Activated CD4-positive, alpha-beta memory T cell treated with anti-CD3 and anti-CD28 coated beads, Interleukin-2, amount 10 ng/mL, durations not matched to agents 7 days and 5 days (primary cell): ENCODE measurements at places on chromosomes 2 and 18. TPM values are rescaled to one million over a fixed set of nuclear protein-coding genes. Genes with fewer than 3 reads are reported as not detected.

Gene AGXT
- total RNA-seq = not detected

Gene CAPN14
- 0.35 TPM for total RNA-seq

Gene PLEKHH2
- total RNA-seq = 0.48 TPM

Gene BOLL
- total RNA-seq = not detected

Gene TSN
- 56.7 TPM for total RNA-seq

Gene MRO
- not detected for total RNA-seq

Gene LRRC30
- total RNA-seq = not detected

Gene DLGAP1
- 0.53 TPM for total RNA-seq

Gene SEC11C
- total RNA-seq = 129 TPM

- DNase-seq = no peak
These were observed 52.1 kb downstream of the PIKFYVE start for GRCh38 chr2:208318127-208318526.

DNA sequence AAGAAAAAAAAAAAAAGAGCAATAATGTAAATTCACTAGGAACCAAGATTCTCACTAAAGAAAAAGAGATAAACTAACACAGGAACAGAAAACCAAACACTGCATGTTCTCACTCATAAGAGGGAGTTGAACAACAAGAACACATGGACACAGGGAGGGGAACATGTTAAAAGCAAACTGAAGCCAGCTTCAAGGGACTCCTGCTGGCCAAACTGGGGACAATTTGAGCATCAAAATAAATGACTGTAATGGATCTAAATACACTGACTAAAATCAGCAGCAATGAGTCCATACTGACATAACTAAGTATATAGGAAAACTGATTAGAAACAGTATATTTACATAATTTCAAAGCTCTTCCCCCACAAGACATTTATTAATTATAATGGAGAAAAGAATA lies 73.0 kb downstream of the FARSB start:
- no peak for DNase-seq

DNA sequence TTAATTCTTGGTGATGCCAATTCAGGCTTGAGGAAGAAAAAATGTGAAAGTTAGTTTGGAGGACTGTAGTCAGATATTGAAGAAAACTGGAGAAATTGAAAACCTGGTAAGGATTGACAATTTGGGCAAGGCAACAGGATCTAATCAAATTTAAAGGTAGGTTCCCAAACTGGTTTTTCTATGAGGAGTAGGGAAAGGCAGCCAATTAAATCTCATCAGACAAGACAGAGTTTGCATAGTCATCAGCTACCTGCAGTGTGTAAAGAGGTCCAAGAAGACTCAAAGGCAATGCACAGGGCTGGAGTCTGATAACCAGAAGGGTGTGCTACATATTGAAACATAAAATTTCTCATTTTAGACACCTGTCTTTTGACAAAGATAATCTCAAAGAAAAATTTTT lies 16.0 kb upstream of the CAB39 start:
- DNase-seq = no peak

GRCh38 chr2:85088921-85089320 lies 44.3 kb upstream of the TCF7L1 start:
- DNase-seq = no peak

GRCh38 chr2:71720283-71720560 lies 266.9 kb downstream of the DYSF start:
- DNase-seq = no peak

DNA sequence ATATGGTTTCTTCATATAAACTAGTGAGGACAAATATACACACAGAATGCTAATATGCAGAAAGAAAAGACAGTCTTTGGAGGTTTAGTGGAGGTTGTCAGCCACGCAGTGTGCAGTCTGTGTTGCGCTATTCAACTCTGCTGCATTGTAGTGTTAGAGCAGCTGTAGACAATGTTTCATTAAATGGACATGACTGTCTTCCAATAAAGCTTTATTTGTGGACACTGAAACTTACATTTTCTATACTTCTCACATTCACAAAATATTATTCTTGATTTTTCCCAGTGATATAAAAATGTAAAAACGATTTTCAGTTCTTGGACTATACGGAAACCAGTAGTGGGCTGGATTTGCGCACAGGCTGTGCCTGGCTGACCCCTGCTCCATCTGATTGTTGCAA lies 13.3 kb downstream of the TTC27 start:
- no peak for DNase-seq

DNA sequence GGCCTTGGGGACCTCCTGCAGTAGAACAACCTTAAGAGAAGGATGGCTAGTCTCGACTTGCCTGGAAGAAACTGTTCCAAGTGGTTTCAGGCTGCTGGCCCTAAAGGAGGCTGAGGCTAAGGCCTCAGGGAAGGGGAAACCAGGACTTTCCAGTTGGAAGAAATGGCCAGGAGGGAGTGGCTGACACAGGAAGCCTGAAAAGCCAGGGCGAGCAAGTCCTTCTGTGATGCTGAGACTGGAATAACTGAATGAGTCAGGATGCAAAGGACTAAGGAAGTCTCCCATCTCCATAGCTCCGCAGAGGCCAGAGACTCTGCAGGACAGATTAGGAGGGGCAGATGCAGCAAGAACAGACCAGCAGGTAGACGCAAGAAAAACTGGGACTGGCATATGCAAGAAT lies 7.4 kb downstream of the HTRA2 start:
- DNase-seq = no peak

DNA sequence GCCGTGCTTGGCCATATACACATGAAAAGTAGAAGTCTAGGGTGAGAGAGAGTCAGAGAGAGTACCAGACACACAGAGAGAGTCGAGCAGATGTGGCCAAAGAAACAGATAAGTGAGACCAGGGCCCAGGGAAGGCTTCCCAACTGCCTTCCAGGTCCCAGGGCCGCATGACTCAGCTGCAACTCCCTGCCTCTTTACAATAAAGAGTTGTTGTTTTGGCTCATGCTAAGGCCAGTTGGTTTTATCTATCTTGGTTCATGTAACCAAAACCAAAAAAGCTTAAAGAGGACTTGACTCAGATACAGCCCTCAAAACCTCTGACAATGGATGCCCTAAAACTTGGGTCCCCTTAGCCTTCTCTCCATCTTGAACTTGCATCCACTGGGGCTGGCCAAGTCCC lies 36.9 kb downstream of the REEP1 start:
- DNase-seq = no peak

GRCh38 chr2:239903803-239904202 lies 121.3 kb downstream of the NDUFA10 start:
- no peak for DNase-seq

DNA sequence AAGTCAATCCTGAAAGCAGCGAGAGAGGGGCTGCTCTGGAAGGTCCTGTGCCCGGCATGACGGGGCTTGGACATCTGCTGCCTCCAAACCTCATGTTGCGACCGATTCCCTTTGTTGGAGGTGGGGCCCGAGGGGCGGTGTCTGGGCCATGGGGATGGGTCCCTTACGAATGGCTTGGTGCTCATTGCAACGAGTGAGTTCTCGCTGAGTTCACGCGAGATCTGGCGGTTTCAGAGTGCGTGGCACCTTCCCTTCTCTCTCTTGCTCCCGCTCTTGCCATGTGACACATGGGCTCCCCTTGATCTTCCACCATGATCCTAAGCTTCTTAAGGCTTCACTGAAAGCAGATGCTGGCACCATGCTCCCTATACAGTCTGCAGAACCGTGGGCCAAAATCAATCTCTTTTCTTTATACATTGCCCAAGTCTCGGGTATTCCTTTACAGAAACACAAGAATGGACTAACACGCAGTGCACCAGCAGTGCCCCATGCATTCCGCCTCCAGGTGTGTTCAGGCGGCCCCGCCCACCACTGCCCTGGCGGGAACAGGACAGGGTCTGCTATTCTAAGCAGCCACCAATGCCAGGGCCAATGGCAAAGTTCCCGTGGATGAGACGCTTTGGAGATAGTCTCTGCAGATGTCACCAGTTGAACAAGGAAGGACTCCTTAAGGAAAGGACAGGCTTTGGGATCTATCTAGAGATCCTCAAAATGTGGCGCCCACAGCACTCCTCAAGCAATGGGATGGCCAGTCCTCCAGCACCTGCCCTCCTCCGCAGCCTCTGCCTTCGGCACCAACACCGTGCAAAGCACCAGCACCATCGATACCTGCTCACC lies 63.4 kb downstream of the ZNF516 start:
- DNase-seq = no peak

DNA sequence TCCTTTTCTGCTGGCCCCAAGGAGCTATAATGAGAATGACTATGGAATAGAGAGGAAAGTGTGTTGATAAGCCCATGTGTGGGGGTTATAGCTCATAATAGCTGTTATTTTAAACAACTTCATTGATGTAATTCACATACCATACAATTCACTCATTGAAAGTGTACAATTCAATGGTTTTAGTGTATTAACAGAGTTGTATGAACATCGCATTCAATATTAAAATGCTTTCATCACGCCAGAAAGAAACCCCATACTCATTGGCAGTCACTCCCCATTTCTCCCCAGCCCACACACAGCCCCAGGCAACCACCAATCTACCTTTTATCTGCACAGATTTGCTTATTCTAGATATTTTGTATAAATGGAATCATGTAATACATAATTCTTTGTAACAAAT lies 139.6 kb upstream of the CYP1B1 start:
- DNase-seq = no peak

DNA sequence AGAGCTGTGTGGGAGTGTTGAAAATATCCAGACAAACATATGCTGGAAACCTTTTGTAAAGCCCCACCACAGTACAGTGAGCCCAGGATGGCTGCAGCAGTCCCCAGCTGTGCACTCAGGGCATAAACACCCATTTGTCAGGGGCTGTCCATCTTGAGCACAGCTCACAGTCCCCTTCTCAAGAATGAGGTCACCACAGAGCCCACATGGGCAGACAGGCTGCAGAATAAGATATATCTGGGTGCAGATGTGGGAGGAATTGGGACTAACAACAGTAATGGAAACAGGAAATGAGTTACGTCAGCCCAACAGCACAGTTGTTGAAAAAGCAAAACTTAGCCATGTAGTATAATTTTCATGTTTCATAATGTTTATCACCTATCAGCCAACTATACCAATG lies 219.6 kb downstream of the ETAA1 start:
- DNase-seq = no peak

DNA sequence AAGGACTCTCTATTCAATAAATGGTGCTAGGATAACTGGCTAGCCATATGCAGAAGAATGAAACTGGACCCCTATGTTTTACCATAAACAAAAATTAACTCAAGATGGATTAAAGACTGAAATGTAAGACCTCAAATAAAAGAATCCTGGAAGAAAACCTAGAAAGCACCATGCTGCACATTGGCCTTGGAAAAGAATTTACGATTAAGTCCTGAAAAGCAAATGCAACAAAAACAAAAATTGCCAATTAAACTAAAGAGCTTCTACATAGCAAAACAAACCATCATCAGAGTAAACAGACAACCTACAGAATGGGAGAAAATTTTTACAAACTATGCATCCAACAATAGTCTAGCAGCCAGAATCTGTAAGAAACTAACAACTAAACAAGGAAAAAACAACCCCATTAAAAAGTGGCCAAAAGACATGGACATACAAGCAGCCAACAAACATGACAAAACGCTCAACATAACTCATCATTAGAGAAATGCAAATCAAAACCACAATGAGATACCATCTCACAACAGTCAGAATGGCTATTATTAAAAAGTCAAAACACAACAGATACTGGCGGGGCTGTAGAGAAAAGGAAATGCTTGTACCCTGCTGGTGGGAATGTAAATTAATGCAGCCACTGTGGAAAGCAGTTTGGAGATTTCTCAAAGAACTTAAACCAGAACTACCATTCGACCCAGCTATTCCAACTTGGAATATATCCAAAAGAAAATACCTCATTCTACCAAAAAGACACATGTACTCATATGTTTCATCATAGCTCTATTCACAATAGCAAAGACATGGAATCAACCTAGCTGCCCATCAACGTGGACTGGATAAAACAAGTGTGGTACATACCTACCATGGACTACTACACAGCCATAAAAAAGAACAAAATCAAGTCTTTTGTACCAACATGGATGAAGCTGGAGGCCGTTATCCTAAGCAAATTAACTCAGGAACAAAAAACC lies 30.6 kb downstream of the SEPTIN10 start:
- DNase-seq = no peak

GRCh38 chr18:45666520-45666919 lies 51.2 kb downstream of the SLC14A2 start:
- DNase-seq = no peak

GRCh38 chr2:186456941-186457340 lies 29.1 kb upstream of the ZC3H15 start:
- no peak for DNase-seq

- DNase-seq = no peak
These were observed 58.7 kb downstream of the SNORC start for GRCh38 chr2:232928551-232929302.

DNA sequence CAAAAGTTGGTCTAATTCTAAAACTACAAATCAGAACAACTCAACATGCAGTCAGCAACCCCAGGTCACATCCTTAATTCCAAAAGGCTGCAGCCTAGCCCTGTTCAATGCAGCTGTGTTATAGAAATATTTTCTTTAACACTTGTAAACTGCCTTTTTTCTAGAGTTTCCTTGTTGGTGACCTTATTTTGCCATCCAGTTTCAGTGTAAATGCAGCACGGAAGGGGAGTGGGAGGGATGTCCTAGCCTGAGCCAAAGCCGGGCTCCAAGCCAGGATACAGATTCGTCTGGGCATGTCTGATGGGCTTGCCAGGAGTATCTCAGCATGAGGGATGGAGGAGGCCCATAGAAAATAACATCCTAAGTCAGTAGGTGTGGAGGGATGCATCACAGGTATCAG lies 17.7 kb upstream of the SP3 start:
- DNase-seq = no peak

GRCh38 chr2:11744631-11745394 lies 1.6 kb upstream of the LPIN1 start:
- DNase-seq = no peak

DNA sequence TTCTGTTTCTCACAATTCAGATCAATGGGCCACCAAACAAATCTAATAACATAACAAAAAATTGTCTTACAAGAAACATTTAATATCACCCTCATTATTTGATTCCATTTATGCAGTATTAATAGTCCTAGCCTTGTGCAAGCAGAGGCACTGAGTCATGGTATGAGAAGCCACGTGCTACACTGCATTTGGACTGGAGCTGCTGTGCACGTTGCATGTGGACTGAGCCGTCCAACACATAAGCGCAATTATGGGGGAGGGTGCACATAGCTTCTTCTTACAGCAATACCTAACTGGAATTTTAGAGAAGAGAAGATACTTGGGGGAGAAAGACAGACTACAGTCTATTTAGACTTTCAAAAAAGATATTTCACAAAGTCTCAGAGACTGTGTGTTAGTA lies 329.6 kb upstream of the ID2 start:
- no peak for DNase-seq

GRCh38 chr2:65574993-65575392 lies 142.6 kb upstream of the SPRED2 start:
- DNase-seq = no peak

DNA sequence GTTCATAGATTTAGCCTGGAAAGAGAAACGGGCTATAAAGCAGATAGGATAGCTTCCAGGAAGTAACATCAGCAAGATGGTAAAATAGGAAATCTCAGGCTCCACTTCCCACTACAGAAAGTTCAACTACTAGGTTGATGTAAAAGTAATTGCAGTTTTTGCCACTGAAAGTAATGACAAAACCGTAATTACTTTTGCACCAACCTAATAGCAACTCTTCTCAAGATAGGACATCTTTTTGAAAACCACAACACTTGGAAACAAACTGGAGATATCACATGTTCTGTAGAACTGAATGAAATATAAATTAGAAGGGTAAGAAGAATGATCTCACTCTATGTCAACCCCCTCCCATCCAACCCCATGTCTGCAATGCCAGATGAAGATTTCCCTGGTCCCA lies 1154.3 kb downstream of the BCL11A start:
- DNase-seq = no peak

- no peak for DNase-seq
These were observed 92.8 kb downstream of the AP1S3 start for GRCh38 chr2:223744580-223744979.

- no peak for DNase-seq
These were observed 82.2 kb upstream of the ASB18 start for GRCh38 chr2:236346366-236346765.
